Activated T-cell treated with anti-CD3 and anti-CD28 coated beads for 1 hour (primary cell): ENCODE measurements at places on chromosomes 16 and 17.
A peak's percentile ranks its signal among the peaks of the same experiment; 100 is the strongest.

GRCh38 chr16:73067671-73068540 lies 20.0 kb upstream of the ZFHX3 start:
- no peak for DNase-seq

GRCh38 chr16:56679818-56680217 lies 2.5 kb upstream of the MT1X start:
- DNase-seq = no peak

GRCh38 chr16:78659668-78660217 lies 560.3 kb downstream of the WWOX start:
- no peak for DNase-seq

GRCh38 chr17:10733666-10734065 lies 3.8 kb upstream of the TMEM220 start:
- DNase-seq = no peak

DNA sequence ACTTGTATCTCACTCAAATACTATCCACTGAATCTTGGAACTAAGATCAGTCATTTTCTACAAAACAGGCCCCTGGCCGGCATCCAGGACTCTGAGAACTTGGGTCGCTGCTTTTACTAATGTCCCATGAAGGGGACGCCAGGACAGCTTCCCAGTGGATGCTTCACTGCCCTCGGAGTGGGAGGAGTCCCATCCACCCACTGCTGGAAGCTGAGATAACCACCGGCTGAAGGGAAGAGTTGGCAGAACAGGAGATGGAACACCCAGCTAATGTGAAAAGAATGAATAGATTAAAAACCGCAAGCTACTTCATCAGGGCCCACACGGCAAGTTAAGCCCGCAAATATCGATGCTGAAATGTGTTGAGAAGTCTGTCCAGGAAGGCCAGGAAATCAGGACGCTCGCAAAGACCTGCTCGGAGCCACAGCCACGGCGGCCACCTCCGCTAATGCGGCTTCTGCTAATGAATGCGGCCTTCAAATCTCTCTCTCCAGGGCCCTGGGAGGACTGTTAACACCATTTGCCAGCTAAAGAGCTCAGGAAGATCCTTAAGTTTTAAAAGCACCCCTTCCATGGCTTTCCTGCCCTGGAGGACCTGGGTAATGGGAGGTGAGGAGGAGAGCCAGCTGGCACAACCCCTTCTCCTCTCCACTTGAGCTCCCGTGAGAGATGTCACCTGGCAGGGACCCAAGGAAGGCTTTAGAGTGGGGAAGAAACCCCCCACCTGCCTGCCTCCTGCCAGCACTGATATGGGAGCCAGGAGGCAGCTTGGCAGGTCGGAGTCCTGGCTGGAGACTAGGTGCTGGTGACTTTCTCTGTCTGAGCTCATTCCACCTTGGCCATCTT lies 226.6 kb upstream of the RPL38 start:
- no peak for DNase-seq

GRCh38 chr16:57277586-57277985 lies 6.9 kb downstream of the PLLP start:
- DNase-seq = peak; percentile 29

- no peak for DNase-seq
These were observed 46.1 kb downstream of the DCUN1D3 start for GRCh38 chr16:20853981-20854620.

DNA sequence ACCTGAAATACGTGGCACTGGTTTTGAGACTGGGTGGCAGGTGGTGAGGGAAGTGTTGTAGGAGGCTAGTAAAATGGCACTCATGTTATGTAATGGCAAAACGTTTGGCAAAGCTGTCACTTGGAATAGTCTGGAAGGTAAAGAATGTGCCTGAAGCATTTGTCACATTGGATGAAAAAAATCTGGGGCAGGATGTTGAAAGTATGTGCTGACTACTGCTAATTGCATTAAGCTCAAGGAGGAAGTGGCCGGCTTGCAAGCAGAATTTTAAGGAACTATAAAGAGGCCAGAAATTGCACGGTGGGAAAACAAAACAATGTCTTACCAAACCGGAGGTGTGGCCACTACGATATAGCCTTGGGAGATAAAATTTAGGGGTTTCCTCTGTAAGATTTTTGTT lies 26.6 kb upstream of the NLRP1 start:
- DNase-seq = no peak

- no peak for DNase-seq
These were observed at the start of gene C16orf90 for GRCh38 chr16:3495176-3495575. C16orf90 (minus strand) TSS chr16:3495489; CDS start chr16:3495421, 68 bp downstream.

DNA sequence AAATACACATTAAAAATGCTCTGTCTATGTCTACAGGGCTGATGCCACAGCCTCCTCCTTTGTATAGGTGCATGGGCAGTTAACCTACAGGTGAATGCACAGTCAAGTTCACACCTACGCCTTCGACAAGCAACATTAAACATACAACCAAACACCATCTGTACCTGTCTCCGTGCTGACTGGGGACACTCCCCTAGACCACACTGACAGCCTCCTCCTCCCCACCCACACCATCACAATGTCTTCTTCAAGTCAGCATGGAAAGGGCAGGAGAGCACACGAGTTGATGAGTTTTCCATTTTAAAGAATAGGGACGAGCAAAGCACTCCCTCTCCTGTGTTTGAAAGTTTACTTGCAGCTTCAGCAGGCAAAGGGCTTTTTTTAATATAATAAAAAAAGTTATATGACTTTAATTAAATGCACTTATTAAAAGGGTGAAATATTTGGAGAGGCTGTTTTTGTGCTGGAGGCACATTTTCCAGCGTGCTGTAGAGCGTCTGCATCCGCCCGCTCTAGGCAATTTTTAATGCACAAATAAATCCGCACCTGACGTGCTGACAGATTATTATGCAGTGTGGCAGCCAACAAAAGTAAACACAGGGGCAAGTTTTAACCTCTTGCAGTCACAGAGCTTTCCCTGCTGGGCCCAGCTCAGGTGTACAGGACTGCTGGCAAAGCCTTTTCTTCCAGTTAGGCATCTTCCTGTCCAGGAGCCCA lies 367.9 kb downstream of the SOX9 start:
- no peak for DNase-seq

DNA sequence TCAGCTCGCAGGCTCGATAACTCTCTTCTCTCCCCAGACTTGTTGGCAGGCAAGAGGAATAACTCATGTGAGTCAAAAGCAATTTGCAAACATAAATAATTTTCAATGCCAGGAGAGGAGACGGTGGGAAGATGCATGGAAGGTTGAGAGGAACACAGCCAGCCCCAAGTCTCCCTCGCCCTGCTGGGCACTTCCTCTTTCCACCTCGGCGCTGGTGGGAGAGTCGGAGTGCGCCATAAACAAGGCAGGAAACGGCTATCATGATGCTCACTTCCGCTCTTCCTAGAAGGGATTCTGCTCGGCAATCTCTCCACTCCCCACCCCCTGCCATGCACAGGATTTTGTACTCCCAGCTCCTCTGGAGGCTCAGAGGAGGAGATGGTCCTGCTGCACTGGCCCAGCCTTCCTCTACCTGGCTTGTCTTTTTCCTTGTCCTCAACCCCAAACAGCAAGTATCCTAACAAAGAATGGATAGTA lies 13.0 kb downstream of the CBX4 start:
- no peak for DNase-seq

DNA sequence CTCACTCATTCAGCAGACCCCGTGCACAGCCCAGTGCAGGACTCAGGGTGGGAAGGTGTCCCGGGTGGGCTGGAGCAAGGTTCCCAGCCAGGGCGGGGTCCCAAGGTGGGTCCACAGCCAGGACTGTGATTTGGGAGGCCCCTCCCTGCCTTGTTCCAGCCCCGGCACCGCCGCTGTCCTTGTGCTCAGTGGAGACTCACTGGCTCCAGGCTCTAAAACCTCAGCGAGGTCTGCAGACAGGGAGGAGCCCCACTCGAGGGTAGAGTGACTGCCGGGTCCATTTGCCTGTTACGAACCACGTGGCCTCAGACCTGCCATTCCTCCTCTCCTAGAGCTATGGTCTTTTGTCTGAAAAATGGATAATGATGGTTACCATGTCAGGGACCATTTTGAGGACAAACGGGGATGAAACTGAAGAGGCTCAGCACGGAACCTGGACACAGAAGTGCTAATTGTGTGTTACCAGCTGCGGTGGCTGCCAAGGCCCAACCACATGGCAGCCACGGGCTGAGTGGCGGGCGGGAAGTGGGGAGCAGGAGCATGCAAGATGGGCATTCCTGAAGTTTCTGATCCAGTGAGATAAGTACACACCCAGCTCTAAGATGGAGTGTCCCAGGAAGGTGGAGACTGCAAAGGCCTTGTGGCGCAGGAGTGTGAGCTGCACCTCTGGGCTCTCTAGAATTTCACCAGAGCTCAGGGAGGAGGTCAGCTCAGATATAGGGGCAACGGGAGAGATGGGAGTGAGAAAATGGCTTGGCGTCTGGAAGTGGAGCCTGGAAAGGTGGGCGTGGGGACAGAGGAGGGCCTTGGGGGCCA lies 317.6 kb downstream of the SEC14L1 start:
- DNase-seq = no peak

DNA sequence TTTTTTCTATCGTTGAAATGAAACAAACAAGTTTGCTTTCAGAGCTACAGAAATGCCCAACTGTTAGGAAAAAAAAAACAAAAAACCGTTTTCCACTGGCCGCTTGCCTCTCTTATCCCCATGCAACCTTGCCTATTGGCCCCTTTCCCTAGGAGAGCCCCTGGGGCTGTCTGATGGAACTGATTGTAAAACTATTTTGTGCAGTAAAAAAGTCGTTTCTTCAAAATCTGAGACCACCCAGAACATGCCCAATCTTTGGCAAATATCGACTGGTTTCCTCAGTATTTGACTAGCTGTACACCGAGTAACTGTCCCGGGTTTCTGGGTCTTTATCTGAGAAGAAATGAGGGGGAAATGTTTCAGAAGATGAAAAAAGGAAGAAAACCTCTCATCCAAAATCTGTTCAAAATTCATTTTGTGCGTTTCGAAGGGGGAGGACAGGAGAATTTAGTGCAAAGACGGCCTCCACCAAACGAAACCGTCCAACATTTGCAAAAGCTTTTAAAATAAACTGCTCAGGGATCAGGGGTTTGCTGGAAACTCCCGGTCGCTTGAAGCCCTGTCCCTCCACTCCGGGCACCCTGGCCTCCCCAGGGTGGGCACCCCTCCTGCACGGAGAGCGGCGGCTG lies 1.1 kb upstream of the GNAO1 start:
- DNase-seq = no peak

- no peak for DNase-seq
These were observed 78.4 kb downstream of the SLC39A11 start for GRCh38 chr17:73013816-73014663.

DNA sequence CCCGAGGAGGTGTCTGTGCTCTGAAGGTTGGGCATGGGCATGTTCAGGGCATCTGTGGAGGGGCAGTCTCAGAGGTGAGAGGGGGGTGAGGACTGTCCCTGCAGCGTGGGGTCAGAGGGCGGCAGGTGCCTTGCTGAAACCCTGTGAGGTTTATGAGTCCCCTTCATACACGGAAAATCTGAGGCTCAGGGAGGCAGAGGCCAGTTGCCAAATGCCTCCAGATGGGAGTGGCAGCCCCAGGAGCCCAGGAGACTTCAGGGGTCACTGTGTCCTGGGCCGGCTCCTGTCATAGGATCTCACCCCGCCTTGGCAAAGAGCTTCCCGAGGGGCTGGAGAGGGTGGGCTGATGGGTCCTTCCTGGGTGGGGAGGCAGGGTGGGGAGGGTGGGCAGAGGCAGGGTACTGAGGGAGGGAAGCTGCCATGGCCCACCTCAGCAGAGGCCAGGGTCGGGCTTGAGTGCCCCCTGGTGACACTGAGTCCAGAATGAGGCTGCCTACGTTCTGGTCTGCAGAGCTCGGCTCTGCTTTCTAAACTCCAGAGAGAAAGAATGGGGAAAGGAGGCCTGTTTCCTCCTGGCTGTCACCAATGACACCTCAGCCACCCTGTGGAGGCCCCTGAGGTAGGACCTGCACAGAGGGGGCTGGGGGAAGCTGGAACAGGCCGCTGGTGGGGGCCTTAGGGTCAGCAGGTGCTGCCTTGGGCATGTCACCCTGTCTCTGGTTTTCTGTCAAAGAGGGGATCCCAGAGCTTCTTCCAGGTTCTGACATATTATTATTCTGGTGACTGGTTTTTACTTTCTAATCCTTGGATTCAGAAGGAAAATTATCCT lies 1.1 kb downstream of the LGALS9 start:
- no peak for DNase-seq

GRCh38 chr17:73363442-73364154 lies 51.8 kb upstream of the CDC42EP4 start:
- no peak for DNase-seq

- no peak for DNase-seq
These were observed 21.9 kb downstream of the CMIP start for GRCh38 chr16:81466356-81466980.

GRCh38 chr16:62408760-62409159 lies 372.5 kb upstream of the CDH8 start:
- no peak for DNase-seq

DNA sequence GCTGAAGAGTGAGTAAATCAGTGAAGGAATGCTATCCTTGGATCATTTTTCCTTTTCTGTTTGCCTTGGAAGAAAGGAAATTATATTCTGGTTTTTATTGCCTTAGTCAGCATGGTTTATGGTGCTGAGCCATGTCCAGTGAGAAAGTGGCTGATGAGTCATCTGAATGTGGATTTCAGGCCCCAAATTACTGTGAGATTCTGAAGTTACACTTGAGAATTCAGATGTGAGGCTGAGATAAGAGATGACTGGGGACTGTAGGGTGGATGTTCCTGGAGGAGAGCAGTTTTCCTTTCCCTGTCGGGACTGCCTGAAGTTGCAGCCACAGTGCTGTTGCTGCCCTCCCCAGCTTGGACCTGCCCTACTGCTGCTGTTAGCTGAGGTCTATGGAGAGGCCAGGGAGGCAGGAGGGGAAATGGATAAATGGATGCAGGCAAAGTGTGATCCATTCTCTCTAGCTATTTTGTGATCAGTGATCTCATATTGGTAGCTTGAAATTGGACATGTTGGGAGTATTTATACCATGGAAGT lies 4.2 kb upstream of the MAP3K14 start:
- no peak for DNase-seq

- no peak for DNase-seq
These were observed 182.5 kb downstream of the IRX5 start for GRCh38 chr16:55113210-55113609.

DNA sequence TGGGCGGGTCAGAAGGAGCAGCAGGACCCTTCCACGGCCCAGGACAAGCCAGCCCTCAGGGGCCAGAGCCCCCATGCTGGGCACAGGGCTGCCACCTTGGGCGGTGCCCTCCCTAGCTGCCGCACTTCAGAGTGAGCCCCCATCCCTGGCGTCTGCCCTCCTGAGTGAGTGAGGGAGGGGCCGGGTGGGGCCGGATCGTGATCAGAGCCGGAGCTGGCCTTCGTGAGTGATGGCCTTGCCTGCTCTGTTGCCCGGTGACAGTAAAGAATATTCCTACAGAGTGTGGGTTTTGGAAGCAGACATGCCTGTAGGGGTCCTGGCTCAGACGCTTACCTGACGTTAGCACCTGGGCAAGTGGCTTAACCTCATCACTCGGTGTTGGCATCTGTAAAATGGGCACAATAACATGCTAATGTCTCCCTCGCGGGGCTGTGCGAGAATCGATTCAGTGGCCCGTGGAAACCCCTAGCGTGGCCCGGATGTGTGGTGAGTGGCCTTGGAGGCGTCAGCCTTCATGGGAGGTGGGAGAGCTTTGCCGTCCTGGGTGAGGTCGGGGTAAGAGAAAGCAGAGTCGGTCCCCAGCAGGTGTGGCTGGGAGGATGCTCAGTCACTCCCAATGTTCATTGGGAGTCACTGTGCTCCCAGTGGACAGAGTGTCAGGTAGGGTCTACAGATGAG lies 26.1 kb downstream of the JPH3 start:
- no peak for DNase-seq

GRCh38 chr16:88773812-88774291 lies 11.2 kb downstream of the PIEZO1 start:
- DNase-seq = no peak
